Stimulated activated CD4-positive, alpha-beta T cell treated with anti-CD3 and anti-CD28 coated beads, TNF-alpha, amount 100 ng/mL, for 1 hour (primary cell): ENCODE measurements at places on chromosomes 1 and 21.

DNA sequence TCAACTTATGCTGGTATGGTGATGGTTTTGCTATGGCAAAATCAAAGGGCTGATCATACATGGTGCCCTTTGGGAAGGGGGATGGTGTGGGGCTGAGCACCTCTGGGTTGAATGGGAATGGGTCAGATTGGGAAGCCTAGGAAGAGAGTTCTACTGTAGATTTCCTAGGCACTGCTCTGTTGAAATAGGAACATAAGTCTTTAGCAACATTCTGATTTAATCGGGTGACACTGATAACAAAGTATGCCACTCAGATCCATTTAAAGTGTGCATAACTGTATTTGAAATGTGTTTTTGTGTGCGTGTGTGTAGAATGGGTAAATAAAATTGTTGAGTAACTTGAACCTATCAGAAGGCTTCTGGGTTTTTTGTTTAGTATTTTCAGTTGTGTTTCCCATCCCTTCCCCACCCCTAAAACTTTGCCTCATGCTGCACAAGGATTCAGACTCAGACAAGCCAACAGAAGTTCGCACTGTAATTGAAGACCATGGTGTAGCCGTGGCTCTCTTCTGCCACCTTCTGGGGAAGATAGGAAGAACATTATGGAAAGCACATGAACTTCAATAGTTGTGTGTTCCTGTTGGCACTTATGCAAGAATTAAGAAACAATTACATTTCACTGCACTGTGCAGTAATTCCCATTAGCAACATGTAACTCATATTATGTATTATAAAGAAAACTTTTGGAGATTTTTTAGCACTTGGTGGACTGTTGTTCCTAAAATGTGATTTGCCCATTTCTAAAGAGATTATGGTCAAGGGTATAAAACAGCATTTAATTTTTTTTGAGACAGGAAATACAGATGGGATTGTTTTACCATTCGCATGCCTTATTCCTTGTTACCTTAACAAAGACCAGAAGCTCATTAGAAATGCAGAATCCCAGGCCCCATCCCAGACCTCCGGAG is 10.9 kb upstream of the C4BPB start:
- DNase-seq, result peak; percentile 38

GRCh38 chr1:53412285-53413174 is 46.7 kb upstream of the DMRTB1 start:
- no peak for DNase-seq

GRCh38 chr21:22263890-22264289 is 1265.7 kb downstream of the NCAM2 start:
- DNase-seq, result no peak

DNA sequence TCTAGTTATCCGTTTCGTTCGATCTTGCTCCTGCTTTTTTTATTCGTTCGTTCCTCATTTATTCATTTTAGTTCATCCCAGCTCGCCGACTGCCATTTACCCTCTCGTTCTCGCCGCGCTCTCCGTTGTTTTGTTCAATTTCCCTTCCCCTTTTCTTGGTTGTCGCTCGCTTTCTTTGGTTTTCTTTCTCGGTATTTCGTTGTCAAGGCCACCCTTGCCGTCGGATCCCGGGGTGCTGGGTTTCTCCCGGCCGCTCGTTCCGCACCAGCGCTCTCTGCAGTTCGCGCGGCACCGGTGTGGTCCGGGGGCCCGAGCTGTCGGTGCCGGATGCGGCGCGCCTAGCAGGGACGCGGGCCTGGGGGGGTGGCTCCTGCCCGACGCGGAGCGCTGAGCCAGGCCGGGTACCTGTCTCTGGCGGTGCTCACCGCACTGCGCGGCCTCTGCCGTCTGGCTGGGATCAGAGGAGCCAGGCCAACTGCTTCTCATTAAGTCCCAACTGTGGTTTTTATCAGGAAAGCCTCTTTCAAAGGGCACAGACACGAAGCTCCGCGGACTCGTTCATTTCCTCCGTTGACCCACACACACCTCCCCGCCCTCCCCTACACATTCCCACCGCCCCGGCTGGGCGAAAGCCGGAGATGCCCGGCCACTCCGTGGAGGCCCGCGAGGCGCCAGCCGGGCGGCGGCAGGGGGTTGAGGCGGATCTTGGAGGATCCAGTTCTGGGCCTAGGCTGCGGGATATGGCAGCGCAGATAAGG is 1.6 kb downstream of the ALX3 start:
- DNase-seq, result no peak

DNA sequence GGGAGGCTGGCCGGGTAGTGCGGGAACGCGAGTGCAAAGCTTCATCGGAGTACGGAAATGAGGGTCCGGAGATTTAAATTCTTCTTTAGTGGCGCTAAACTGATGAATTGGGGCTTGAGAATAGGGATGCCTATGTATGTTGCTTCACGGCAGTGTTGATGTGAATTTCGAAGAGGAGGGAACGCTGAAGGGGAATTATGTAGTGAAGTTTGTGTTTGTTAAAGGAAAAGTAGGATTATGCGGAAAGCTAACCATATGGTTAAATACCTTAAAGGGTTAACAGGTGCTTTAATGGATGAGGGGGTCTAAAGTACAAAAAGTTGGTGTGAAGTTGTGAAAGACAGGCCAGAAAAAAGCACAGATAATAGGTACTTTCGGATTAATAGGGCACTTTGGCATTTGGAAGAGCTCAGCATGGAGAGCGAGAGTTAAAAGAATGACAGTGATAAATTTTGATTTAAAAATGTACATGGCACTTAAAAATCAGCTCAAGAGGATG is 1.4 kb downstream of the HS2ST1 start:
- DNase-seq, result no peak

DNA sequence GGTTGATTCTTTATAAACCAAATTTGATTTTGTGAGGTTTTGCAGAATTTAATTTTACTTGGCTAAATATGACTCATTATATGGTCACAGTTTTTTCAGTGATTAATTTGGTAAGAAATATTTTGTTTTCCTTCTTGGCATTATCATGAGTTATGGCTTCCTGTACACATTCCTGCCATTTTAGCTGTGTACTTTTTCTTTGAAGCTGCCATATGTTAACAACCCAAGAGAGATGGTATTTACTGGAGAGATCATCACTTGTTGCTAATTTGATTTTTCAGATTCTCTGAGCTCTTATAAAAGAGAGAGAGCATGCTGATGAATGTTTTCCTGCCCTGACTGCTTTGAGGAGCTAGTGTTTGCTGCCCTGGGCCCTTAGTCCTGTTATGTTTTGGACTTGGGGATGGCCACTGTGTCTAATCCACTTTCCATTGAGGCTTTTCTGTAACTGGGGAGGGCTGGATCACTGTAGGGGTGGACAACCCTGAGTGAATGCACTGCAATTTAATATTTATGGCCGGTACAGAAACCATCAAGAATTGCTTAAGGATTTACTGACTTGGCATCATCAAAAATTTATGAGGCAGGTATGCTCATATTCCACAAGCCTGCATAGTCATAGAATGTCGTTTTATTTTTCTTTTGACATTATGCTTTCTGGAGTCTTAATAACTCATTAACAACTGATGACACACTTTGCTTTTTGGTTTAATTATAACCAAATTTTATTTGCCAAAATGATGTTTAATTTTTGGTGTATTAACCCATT is 200.9 kb downstream of the DISC1 start:
- DNase-seq, result no peak

- DNase-seq, result no peak
Measured at GRCh38 chr1:206769304-206769731, 1.3 kb upstream of the IL19 start.

GRCh38 chr1:234745844-234746797 is 136.1 kb upstream of the IRF2BP2 start:
- no peak for DNase-seq

GRCh38 chr1:230381049-230381467 is 45.1 kb downstream of the PGBD5 start:
- no peak for DNase-seq

DNA sequence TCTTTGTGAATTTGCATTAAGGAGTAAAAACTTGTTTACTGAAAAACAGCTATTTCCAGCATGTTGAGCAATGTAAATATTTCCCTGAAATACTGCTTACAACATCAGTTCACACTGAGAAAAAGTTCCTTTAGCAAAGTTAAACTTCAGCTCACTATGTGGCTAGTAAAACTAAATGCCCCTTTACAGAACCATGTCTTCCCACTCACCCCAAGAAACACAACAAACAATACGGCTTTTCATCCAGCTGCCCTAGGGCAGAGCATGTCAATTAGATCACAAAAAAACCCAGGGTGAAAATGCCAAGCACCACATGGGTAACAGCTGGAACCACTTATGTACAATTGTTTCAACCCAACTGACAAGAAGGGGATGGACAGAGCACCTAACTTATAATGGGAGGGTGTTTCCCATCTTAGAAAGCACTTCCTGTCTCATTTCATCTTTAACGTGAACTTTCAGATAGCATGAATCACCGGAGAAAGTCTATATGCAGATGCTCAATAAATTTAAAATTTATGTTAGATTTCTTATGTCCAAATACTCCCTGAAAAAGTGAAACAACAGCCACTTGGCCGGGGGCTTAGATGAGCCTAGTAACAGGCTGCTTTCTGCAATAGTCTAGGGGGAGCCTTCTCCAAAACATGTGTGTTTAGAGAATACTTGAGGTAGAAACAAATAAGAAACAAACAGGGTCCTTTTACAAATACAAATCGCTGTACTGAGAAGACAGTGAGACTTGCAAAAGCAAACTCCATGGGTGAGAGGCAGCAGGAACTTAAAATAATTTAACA is 6.6 kb downstream of the NID1 start:
- no peak for DNase-seq

GRCh38 chr1:83802023-83802422 is 196.9 kb downstream of the TTLL7 start:
- DNase-seq, result no peak

- no peak for DNase-seq
Measured at GRCh38 chr1:167829868-167830267, 84.1 kb downstream of the ADCY10 start.

DNA sequence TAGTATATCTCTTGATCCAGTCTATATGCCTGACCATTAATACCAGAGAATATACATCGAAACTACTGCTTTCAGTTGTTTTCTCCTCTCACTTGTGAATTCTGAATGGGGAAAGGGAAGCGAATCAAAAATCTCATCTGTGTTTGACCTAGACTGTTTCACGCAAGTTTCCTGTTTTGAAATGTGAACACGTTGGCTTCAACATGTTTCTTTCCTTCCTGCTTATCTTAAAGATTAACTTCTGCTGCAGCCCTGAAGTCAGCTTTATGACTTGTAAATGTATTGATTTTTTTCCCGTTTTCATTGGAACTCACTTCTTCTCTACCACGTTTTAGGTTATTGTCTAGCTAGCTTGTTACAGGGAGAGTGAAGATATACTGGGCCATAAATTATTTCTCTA is 49.9 kb downstream of the SNX27 start:
- no peak for DNase-seq

- DNase-seq, result no peak
Measured at GRCh38 chr1:11053758-11054137, 6.1 kb downstream of the SRM start.

DNA sequence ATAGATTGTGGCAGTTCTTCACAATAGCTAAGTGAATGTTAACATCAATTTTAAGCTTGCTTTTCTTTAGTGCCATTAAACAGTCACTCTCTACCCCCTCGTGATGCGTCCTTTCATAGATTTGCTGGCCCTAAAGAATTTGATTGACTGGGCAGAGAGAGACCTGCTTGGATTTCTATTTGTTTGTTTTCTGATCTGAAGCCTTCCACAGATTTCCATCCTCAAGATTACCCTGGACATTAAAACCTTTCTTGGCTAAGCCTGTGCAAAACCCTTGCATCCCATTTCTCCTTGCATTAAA is 17.8 kb downstream of the C1orf21 start:
- DNase-seq, result no peak

- DNase-seq, result no peak
Measured at GRCh38 chr1:57897581-57897980, 473.7 kb upstream of the DAB1 start.

DNA sequence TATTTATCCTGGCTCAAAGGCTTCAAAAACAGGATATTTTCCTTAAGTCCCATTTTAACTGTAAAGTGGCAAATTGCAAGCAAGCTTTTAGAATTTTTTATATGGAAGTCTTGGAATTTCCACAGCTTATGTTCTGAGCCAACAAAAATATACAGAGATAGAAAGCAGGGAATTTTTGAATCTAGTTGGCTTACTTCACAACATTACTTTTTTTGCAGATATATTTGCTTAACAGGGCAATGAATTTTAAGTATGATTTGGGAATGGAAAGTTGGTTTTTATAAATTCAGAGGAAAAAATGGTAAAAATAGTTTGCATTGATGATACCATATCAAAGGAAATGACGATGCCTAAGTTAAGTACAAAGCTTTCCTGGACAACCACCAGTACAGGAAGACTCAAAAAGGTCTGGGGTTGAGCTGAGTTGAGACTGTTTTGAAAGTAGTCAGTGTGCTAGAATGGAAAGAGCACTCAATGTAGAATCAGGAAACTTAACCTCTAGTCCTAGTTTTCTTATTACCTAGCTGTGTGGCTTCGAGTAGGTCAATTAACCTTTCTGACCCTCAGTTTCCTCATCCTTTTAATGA is 11.0 kb upstream of the VCAM1 start:
- DNase-seq, result no peak
